Activated CD4-positive, CD25-positive, alpha-beta regulatory T cell (primary cell): ENCODE measurements at places on chromosomes 7 and 10.

GRCh38 chr10:108413954-108414353 is 1249.4 kb upstream of the SORCS1 start:
- no peak for DNase-seq

DNA sequence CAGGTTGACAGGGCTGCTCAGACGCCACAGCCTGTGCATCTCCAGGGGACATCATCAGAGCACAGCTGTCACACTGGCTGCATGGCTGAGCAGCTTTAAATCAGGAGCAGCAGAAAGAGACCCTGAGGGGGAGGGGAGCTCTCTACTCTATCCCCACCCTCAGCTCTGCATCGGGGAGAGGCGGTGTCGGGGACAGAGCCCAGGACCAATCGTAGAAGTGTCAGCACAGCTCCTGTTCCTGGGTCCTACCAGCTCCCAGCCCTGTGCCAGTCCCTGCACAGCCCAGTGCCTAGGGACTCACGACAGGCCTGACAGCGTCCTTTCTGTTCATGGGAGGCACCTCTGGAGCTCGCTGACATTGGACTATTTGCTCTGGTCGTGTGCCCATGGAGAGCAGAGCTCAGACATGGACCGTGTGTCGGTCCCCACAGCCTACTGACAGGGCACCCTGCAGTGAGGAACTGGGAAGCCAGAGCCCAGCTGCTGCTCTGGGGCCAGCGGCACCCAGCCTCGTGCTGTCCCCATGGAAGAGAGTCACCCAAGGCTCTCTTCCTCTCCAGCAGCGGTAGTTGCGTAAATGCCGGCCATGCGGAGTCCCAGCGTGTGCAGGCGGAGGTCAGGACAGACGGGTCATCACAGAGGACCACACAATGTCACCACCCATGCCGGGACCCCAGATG is 20.4 kb upstream of the ANTXRL start:
- DNase-seq: no peak

DNA sequence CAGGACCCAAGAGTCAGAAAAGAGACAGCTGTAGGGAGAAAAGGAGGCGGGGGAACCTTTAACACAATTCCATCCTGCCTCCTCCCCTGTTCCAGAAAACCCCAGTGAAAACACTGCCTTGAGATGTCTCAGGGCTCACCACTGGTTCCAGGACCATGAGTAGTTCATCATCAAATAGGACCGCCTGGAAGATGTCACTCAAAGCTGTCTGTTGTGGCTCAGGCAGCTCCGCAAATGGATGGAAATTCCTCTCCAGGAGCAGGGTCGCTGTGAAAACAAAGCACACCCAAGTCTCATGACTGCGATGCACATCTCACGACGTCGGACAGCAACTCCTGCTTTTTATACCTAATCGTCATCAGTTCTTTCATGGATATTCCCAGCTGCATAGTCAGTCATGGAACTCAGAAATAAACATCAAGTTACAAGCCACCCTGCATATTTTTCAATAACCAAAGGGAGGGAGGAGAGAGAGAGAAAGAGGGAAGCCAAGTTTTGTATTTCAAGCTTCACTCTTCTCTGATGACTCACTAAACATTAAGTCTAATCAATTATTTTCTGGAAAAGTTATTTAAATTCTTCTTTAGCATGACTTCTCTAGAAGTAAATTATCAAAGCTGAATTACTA is 49.2 kb downstream of the GSDME start:
- no peak for DNase-seq

DNA sequence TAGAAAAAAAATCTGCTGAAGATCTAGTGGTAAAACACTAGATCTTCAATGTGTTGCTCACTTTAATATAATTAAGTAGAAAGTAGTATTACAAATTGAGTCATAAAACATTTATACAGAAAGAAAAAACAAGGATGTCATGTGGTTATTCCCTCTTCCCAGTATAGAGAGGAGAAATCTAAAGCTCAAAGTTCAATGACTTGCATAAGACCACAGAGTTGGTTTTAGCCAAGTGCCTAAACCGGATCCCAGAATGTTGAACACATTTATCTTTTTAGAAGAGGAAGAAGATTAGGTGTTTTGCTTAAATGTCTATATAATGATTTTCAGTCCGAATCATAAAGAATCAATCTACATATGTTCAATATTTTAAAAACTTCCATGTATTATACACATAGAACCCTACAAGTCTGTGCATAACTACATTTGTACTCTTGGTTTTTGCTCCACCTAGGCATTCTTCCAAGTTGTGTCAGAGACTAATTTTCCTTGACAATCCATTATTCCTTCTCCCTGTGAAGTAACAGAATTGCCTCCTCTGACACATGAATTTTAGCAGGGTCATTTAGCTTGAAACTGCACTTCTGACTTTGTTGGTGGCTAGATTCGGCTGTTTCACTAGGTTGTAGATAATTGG is 389.2 kb downstream of the MAGI2 start:
- DNase-seq: no peak

DNA sequence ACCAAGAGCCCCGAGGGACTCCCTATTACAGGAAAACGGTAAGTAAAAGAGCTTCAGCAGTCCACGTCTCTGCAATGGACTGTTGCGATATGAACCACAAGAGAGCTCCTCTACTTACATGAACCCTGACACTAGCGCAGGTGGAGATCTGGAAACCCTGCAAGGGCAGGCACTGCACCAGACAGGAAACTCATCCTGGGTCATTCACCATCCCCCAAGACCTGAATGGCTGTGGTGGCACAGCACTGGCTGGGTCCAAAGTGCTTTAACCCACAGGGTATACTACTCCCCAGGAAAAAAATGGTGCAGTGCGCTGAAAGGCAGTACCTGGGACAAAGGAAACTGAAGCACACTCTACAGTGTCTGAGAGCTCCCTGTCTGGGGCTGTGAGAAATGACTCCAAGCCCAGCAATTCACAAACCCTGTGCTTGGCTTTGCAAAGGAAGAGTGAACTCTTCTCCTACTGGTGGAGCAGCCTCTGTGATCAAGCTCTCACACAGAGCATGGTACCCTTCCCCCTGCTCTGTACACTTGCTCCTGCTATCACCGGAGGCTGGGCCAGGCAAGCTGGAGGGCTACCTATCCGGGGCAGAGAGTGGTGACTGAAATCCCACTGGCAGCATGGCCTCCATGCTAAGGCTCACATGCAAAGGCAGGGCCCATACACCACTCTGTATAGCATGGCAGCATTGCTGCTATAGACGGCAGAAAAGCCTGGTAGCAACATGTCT is 44.9 kb downstream of the HIBADH start:
- DNase-seq: no peak

DNA sequence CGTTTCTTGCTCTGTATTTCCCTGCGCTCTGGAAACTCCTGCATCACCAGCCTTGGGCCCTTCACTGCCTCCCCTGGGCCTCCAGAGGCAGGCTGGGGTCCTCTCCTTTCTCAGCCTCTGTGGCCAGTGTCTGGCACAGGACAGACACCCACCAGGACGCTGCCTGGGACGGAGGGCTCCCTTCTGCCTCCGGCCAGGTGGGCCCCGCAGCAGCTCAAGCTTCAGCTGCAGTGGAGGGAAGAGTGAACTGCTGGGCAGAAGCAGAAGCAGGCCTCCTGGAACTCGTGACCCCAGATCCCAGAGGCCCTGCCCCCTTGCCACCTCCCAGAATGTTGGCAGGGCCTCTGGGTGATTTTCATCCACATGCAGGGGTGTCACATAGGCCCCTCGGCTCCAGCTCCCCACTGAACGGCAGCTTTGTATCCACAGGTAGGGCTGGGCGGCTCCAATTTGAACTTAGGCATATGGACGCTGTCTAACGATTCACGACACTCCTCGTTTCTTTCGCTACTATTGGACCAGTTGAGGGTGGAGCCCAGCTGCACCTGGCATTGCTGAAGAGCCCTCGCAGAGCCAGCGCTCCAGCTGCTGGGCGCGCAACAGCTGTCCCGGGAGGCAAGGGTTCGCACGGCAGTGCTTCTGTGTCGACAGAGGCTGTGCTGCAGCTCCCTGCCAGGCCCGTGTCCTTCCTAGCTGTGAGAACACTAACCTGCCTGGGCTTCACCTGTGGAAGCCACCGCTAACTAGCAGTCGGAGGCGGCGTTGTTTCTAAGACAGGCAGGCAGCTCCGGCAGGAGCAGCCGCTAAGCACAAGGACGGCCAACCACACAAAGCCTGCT is 18.4 kb upstream of the GPR146 start:
- DNase-seq: no peak

DNA sequence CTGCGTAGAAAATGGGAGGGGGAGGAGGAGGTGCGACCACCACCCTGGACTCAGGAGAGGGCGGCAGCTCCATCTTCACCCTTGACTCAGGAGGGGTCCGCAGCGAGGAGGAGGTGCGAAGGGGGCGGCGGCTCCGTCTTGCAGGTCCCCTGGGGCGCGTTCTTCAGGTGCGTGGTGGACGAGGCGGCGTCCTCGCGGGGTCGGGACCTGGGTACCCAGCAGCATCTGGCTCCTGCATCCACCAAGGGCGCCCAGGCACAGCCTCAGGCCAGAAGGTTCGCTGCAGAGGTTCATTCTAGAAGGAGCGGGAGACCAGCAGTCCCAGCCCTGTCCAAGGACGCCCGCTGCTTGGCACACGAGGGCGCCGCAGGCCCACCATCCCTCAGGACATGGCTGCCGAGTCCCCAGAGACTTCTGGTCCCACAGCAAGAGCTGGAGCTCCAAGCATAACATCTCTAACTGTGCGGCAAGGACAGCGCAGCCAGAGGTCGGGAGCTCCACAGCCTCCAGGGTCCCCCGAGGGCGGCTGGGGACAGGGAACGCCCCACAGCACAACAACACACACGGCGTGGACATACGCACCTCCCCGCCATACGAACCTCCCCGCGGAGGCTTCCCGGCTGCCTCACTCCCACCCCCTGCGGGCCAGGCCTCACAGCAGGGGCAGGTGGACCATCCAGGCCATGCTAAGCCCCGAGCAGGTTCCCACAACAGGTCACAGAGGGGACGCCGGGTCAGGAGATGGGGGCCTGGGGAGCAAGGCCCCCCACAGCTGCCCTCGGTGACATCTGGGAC is 16.8 kb upstream of the DPYSL4 start:
- no peak for DNase-seq

DNA sequence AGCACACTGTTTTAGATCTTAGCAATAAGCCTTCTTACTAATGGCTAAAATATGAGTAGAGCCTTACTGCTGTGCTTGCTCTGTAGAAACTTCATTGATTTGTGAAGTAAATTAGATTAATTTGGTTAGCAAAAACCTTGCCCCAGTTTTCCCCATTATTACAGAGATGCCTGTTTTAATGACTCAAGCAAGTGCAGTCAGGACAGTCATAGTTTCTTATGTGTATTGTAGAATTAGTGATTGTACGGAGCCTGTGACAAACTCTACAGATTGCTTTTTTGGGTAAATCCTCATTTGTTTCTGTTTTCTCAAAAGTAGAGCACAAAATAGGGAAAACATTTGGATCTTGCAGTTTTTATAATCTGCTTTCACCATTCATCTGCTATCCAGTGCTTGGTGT is 7.0 kb downstream of the TAX1BP1 start:
- DNase-seq: no peak

GRCh38 chr10:100848770-100849169 is 64.0 kb upstream of the SLF2 start:
- no peak for DNase-seq

DNA sequence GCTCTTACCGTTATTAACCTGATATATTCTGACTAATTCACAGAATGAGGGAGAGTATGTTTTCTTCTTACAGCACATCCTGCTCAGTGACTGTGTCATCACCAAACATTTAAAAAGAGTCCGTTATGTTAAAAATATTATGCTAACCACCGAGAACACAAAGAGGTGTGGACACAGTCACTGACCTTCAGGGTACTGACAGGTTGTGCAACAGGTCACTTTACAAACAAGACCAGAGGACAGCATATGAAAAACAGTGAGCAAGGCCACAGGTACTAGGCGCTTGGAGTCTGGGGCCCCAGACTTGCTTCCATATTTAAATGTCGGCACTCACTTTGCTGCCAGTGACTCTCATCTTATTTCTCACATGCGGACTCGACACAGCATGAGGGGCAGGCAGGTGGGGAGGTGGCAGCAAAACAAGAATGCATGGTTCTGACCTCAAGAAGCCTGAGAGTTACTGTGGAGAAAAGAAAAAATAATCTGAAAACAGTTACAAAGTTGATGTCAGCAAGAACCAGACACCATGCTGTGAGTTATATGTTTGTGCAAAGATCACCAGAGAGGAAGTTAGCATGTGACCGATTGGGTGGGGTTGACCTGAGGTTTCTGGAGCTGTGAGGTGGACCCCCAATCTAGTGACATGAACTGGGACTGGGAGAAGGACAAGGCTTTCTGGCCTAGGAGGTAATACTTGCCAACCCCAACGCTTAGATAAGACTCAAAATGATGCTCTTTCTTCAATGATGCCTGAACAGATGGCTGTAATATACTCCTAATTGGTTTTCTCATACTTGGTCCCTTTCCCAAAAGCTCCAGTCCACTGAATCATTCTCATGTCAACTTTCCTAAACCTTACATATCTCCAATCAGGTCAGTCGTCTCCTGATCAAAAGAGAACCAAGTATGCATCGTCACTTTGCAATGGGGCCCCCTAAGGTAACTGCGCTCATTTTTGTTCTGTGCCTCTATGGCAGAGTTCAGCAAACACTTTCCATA is 102.4 kb downstream of the HIPK2 start:
- no peak for DNase-seq

DNA sequence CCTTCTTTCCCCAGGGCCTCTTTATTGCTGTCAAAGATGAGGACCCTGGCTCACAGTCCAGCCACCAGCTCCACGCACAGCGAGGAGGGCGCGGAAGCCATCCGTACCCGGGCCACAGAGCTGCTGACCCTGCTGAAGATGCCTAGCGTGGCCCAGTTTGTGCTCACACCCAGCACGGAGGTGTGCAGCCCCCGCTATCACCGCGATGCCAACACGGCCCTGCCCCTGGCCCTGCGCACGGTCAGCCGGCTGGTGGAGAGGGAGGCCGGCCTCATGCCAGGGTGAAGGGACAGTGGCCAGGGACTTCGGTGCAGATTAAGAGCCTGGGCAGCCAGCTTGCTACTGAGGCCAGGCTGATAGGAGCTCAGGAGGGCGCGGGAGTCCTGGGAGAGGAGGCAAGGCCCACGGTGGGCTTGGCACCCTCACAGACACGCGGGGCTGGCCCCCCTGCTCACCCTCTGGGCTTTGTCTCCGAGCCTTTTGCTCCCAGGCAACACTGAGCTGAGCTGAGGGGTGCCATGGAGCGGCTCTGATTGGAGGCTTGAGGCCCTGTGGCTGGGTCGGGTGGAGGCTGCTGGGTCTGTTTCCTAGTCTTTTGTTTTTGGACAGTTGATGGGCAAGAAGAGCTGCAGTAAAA is 15.8 kb downstream of the AP5Z1 start:
- DNase-seq: no peak

- no peak for DNase-seq
Observed at GRCh38 chr10:104732222-104732621, 91.1 kb downstream of the SORCS3 start.

- DNase-seq: no peak
Observed at GRCh38 chr7:91800389-91800788, 80.1 kb downstream of the MTERF1 start.

DNA sequence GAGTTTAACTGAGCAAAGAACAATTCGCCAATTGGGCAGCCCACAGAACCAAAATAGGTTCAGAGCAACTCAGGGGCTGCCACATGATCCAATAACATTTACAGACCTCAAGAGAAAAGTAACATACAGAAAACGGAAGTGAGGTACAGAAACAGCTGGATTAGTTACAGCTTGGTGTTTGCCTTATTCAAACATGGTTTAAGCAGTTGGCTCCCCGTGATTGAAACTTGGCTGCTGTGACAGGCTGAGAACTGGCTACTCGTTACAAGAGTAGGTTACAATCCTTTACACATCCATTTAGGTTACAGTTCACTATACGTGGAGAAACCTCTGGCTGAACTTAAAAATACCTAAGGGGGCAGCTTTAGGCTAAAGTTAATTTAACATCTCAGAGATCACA is 673.1 kb upstream of the PHF14 start:
- no peak for DNase-seq

- DNase-seq: no peak
Observed at GRCh38 chr7:96090756-96091155, 231.1 kb downstream of the SLC25A13 start.
